ENCODE measurements at places on chromosomes 3 and 15. TPM values are rescaled to one million over a fixed set of nuclear protein-coding genes. Genes with fewer than 3 reads are reported as not detected.

Gene ACTL6A
- 40.7 TPM for total RNA-seq

Gene OCA2
- 5.7 TPM for total RNA-seq

Gene GOLGA8A
- total RNA-seq: 8.9 TPM

Gene C3orf70
- 4.2 TPM for total RNA-seq

Gene CPA3
- total RNA-seq: 5.2 TPM

Gene ERC2
- total RNA-seq: 1.0 TPM

Gene HHATL
- 23.0 TPM for total RNA-seq

Gene ZBBX
- total RNA-seq: not detected

Gene SACM1L
- total RNA-seq: 24.0 TPM

Gene DBR1
- total RNA-seq: 17.2 TPM

Gene FAM43A
- 15.7 TPM for total RNA-seq

Gene CYP1A2
- total RNA-seq: not detected

Gene GCHFR
- 1.6 TPM for total RNA-seq

Gene SERPINI2
- not detected for total RNA-seq

Gene CALML4
- 2.6 TPM for total RNA-seq

Gene PTX3
- 11.5 TPM for total RNA-seq

Gene RETNLB
- total RNA-seq: not detected

Gene EFCAB12
- total RNA-seq: not detected

Gene C3orf22
- total RNA-seq: under 0.01 TPM

Gene KCNAB1
- 4.2 TPM for total RNA-seq

Gene AGBL1
- total RNA-seq: 31.3 TPM

Gene GABRA5
- 1.6 TPM for total RNA-seq

Gene MRAS
- total RNA-seq: 28.7 TPM

Gene POLQ
- total RNA-seq: 5.7 TPM

All from skeletal muscle tissue (tissue), 5 donors.